ENCODE measurements at places on chromosomes 13 and 19. TPM values are rescaled to one million over a fixed set of nuclear protein-coding genes. Genes with fewer than 3 reads are reported as not detected.

GRCh38 chr13:41820581-41821237 is 140.2 kb downstream of the VWA8 start:
- DNase-seq = no peak

DNA sequence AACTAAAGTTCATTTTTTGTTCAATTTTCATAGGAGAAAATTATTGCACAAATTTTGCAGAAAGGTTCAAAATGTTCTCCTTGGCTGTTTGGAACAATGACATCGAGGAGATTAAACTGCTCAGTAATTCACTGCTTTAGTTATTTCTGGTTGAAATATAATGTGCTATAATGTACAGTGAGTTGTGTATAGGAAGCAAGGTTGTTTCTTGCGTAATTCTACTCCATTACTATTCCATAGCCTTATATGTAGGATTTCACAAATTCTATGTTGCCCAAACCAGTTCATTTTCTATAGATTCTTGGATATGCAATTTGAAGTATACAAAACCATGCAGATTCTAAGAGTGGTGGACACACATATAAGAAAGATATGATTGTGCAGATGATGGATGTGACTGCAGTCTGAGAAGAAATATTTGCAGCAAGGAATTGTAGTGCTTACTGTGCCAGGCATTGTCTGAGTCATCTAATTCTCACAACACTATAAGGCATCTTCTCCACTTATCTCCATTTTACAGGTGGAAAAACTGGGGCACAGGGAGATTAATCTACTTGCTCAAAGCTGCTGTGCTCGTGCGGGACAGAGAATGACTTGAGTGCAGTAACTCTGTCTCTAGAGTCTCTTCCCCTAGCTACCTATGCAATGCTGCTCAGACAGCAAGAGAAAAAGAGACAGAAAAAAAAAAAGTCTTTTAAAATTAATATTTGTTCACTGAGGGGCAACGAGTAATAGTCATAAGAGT is 515.5 kb downstream of the MYO16 start:
- no peak for DNase-seq

- DNase-seq = no peak
Measured at GRCh38 chr19:5127717-5128116, 158.8 kb downstream of the KDM4B start.

The CEACAM8 gene
- total RNA-seq = not detected

The PLIN4 gene
- 27.1 TPM for total RNA-seq

The BRSK1 gene
- total RNA-seq = 10.6 TPM

The ZNF793 gene
- 19.7 TPM for total RNA-seq
